Spinal cord (tissue), 10 donors: ENCODE measurements at places on chromosomes 13 and 19.

DNA sequence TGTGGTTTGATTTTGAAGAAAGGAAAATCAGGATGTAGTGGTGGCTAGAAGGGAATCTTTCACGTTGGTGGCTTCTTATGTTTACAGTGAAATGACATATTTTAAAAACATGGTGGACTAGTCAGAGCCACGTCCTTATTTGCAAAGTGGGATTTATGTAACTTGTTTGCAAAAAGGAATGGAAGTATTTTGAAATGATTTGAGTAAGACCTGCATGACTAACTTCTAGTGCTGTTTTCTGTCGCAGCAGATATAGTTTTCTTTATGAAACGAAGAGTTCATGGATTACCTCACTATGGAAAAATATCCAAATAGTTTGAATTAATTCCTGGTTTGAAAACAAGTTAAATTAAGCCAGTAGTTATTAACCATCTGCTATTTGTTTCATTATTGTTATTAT is 476.5 kb downstream of the MYO16 start:
- DNase-seq: no peak

GRCh38 chr13:33571618-33572017 is 246.3 kb upstream of the RFC3 start:
- no peak for DNase-seq

- no peak for DNase-seq
Measured at GRCh38 chr13:59261928-59262488, 901.7 kb downstream of the DIAPH3 start.

- no peak for DNase-seq
Measured at GRCh38 chr13:110284779-110285484, 22.0 kb downstream of the COL4A1 start.

DNA sequence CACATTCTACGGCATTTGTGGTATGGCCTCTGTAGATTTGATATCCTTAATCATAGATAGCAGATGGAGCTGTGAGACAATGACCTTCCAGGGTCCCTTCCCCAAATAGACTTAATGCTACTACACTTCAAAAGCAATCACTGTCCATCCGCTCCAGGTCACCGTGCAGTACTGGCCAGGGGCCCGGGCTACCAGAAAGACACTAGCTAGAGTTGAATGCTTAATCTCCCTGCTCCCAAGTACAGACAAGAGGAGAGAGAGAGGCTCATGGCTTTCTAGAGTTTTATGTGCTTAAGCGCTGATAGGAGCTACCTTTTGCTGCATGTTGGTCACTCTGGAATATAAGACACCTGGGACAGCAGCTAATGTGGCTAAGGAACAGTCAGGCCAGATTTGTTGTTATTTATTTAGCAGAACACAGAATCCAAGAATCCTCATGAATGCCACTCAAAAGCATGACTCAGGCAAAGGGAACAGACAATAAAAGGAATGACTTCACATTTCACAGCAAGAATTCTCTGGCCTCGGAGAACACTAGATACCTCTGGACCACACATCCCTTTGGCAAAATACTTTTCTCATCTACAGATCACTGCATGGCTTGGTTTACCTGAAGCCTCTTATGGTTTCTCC is 165.0 kb downstream of the LACC1 start:
- no peak for DNase-seq

DNA sequence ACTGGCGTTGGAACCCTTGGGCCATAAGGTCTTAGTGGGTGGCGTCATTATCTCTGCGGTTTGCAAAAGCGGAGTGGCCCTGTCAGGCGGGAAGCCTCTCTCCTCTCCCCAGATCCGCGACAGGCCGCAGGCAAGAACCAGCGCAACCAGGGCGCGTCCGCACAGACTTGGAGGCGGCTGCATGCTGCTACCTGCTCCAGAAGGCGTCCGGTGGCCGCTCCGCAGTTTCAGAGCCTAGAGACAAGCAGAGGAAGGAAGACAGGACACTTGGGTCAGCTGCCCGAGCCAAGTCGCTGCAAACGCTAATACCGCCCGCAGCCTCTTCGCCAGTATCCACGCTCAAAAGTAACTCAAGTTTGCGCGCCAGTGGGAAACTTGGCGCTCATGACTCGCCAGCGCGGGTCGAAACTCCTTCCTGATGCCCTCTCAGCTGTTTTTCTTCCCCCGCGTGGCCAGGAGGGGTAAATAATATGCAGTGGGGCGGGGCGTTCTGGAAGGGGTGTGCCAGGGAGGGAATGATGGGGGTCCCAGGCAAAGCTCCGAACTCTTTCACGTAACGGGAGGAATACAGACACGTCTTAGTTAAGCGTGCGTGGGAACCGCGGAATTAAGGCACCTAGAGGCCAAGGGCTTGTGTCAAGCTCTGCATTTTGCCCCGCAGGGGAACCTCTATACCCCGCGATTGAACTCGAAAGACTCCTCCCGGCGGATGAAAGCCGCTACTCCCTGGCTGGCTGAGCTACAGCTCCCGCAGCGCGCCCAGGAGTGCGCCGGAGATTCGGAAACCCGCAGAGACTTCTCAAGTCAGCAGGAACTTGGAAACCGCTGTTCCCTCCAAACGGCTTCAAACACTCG is at the start of gene EDNRB:
TSS of gene EDNRB (minus strand) at position 441 of the 855 bp plus-strand sequence. CDS start at position 183, 258 bp downstream.
- DNase-seq: peak; percentile 69

DNA sequence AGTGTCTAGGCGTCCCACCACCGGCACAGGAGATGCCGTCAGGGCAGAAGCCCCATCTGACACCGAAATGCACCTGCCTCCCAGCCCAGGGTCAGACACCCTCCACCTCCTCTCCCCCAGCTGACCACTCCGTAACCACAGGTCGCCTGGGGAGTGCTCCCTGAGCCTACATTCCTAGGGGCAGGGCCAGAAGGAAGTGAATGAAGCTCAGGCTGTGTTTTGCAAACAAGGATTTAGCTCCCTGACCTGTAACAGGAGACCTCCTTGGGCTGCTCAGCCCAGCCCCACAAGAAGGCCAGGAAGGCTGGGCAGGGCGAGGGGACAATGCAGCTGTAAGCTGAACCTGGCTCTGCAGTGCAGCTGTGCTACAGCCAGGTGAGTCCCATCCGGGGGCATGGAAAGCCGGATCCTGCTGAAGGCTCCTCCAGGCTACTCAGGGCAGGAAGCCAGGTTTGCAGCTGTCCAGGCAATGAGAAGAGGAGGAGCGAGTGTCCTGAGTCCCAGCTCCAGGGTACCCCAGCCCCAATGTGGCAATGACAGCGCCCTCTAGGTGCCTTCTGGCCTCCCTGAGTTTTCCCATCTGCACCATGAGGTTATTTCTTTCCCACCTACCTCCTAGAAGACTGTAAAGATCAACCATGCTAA is 42.1 kb downstream of the RHPN2 start:
- no peak for DNase-seq
